ENCODE measurements at places on chromosomes 7 and 10.

DNA sequence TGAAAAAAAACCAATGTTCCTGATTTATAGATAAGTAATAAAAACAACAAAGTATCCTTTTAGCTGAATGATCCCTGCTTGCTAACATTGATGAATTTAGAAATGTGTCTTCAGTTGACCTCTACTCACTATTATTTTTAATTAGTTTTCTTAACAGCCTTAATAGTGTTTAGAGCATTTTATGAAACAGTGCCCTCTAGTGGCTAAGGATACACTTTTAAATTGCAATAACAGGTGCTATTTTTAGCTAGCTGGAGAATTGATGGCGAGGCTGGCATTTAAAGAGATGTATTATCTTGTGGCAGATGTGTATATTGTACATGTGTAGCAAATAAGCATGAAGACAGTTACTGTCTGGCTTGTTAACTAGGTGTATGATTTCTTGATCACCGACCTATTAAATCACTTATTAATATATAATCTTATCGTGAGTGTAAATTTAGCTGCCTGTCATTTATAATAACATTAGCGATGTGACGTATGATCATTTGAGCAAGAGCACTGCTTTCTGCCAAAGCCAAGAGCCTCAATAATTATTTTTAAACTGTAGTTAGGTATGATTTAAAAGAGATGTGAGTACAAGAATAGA lies 451.9 kb downstream of the DPP6 start:
- no peak for DNase-seq

DNA sequence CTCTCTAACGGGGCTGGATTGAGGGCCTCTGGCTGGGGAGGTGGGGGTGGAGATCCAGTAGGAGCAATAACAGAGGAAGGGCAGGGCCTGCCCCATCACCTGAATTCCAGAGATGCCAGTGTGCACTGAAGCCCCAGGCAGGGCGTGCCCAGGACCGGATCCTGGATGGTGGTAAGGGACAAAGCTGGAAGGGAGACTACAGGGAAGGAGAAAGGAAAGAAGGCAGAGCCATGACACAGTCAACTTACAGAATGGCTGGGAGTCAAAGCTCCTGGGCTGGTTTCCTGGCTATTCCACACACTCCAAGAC lies 666 bp downstream of the TMEM139 start:
- no peak for DNase-seq

GRCh38 chr10:114336823-114337509 lies 67.3 kb downstream of the AFAP1L2 start:
- no peak for DNase-seq

DNA sequence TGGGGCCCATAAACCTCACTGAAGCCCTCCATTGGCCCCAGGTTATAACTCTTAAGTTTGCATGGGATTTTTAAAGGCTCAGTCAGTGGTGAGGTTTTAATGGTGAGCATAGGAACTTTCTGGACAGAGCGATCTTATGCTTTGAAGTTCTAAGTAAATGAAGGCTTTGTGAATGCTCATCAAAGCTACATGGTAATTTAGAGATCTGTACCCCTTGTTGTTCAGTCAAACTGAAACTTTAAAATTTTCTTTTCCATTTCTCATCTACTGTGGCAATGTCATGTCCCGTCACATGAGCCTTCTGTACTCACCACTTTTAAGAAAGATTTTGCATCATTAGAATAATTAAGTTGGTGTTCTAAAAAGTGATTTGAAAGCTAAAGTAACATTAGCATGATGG lies 39.9 kb downstream of the CHN2 start:
- no peak for DNase-seq

- DNase-seq: no peak
Observed at GRCh38 chr7:146496657-146497056, 380.1 kb downstream of the CNTNAP2 start.

- peak; percentile 55 for DNase-seq
Observed at GRCh38 chr10:98621630-98622029, 174.9 kb upstream of the HPS1 start.

- no peak for DNase-seq
Observed at GRCh38 chr10:61376908-61377368, 76.2 kb downstream of the TMEM26 start.

- DNase-seq: no peak
Observed at GRCh38 chr7:140674356-140674800, 1.6 kb downstream of the ADCK2 start.

DNA sequence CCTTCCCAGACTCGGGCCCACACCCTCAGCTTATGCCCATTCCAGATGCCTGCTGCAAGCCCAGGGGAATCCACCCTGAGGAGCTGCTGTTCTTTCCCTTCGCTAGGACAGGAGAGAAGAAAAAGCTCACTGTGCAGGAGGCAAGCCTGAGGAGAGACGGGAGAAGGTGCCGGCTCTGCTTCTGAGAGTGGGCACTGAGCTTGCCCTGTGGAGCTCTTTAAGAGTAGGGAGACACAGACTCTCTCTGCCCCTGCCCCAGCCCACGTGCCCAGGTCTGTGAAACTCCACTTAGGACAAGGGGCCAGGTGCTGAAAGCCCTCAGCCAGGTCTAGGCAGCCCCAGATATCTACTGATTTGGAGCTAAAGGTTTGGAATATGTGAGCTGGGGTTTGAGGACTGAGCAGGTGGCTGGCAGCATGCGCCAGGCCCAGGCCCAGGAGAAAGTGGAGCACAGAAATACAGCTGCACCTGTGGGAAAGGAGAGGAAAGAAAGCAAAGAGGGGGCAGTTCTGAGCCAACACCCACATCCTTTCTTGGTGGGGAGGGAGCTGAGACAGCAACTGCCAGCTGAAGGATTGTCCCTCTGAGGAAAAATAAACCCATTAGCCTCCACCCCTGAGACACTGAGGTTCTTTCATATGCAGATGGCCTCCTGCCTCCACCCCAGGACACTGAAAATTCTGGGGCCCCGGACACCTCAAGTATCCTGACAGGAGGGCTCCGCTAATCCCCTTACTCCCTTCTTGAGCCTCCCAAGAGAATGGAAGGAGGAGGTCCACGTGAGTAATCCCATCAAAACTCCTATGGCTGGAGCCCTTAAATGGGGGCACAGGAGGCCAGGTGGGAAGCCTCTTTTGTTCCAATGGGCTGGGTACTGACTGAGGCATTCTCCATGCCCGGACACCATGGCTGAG lies 7.3 kb downstream of the POLL start:
- DNase-seq: peak; percentile 67

GRCh38 chr10:124474514-124475070 lies 13.0 kb downstream of the LHPP start:
- DNase-seq: peak; percentile 40

DNA sequence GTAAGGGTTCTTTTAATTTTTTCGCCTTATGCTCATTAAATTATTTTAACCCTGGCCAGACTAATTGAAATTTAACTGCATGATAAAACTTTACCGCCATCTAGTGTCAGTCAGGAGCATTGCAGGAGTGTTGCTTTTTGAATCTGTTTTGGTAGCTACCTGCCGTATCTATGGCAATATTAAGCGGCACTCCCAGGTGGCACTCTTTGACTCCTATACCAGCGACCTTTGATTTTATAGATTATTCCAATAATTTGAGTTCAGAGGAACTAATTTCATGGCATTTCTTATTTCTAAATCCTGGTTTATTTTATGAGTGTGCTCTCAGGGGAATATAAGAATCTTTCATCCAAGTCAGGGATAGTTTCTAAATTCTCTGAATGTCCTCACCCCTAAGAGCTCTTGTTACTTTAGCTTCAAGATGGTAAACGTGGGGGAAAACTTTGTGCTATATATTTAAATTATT lies 198.9 kb downstream of the REEP3 start:
- DNase-seq: peak; percentile 81

DNA sequence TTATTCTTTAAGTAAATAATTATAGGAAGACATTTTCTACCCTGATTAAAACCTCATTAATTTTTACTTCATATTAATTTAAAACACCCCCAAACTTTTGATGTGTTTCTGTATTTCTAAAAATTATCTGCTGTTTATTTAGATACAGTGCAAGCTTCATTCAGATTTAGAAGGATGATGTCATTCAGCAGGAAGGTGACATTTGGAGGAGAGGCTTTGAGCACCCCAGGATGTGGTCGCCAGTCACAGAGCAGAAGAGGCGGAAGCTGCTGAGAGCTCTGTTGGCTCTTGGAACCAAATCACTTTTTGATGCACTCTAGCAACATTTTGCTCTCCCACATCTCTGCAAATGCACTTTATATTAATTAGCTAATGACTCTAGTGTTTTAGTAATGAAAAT lies 233.9 kb upstream of the CACNA2D1 start:
- DNase-seq: no peak

DNA sequence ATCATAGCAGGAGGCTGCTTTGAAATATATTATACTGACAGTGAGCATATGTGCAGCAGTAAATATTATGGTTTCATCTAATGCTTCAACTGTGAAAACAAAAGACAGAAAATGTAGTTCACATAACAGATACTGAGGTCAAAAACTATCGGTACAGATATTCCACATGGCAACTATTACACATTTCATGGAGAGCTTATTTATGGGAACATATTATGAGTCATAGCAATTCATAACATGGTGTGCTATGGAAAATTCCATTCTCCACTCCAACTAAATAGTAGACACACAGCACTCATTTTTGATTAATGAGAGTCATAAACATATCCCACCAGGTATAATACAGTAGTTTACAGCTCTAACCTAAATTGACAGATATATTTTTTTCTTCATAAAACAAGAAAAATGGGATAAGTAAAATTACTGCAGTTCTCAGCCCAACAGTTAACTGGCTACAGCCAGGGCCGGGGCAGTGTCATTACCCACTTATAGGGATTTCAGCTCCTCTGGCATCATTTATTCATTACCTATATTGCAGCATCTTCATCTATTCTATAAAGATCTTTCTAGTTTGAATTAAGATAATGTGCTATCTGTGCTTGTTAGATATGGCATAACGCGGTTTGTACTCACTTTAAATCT lies 475.6 kb upstream of the KLF6 start:
- no peak for DNase-seq

GRCh38 chr10:71713135-71714030 lies 6.2 kb downstream of the C10orf105 start:
- DNase-seq: peak; percentile 63

- DNase-seq: no peak
Observed at GRCh38 chr10:52232561-52233350, 81.3 kb upstream of the DKK1 start.

- DNase-seq: no peak
Observed at GRCh38 chr7:39127058-39127457, 149.3 kb downstream of the POU6F2 start.

GRCh38 chr10:129525401-129525801 lies 58.4 kb downstream of the MGMT start:
- DNase-seq: no peak

- no peak for DNase-seq
Observed at GRCh38 chr7:100077205-100077604, 4.3 kb downstream of the ZNF3 start.

- no peak for DNase-seq
Observed at GRCh38 chr7:81583090-81583489, 186.8 kb downstream of the HGF start.
